Urothelium cell line (cell line): ENCODE measurements at places on chromosomes 7 and 10.

DNA sequence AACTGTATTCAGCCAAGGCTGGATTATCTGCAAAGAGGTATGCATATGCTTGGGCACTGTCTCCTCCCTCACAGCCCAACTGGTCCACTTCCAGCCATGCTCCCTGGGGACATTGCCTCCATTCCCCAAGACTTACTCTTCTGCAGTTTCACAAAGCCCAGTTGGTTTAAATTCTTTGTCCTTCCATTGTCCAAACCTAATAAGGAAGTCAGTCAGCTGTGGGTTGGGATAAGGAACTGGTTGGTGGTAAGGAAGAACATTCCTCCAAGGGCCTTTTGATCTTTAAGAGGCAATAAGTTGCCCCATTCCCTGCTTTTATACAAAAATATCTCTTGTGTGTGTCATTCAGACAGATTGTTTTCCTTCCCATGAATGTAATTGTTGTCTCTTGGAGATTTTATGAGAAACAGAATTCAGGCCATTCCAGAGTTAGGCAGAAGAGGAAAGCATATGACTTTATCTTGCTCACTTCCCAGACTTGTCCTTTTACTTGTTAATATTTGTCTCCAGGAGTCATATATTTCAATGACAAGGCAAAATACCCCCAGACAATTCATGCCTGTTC, 673.7 kb downstream of the SUGCT start:
- peak; percentile 27 for DNase-seq

- DNase-seq: no peak
Measured at GRCh38 chr7:155997431-155998327, 185.4 kb upstream of the SHH start.

DNA sequence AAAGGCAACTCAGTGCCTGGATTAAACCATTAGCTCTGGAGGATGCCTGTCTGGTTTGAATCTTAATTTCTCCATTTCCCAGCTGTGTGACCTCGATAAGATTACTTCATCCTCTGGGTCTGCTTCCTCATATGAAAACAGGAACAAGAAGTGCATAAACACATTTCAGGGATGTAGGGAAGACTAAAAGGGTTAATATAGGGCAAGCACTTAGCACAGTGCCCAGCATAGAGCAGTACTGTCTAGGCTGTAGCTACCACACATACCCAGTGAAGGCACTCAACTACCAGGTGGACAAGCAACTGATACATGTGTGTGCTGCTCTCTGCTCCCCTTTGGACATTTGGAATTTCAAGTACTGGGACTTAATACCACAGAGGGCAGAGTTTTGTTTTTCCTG, 85.4 kb downstream of the KCNMA1 start:
- DNase-seq: no peak

GRCh38 chr7:23491502-23491901, 21.2 kb upstream of the IGF2BP3 start:
- DNase-seq: no peak

DNA sequence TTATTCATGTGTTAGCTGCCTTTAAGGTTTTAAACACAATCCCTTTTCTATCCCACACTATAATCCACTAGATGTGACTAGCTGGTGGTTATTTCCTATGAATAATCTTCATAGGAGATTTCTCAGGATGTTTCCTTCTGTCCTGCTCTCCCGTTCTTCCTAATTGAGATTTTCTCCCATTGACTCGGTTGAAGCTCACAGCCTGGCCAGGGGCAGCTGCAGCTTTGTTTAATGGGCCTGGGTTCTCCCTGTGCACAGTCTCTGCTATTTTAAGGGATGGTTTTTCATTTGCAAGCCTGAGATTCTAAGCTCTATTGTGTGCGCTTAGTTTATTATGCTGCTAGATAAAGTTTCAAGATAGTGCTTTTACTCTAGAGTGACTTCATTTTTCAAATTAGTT, 283.4 kb upstream of the AOAH start:
- no peak for DNase-seq

DNA sequence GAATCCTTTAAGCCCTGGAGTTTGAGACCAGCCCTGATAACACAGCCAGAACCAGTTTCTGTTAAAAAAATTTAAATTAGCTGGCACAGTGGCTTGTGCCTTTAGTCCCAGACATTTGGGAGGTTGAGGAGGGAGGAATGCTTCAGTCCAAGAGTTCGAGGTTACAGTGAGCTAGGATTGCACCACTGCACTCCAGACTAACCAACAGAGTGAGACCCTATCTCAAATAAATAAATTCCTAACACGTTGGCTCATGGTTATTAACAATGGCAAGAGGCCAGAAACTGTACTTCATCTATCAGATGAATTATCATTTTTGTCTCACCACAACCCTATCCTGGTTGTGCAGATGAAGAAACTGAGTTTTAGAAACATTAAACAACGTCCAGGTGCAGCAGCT, 2.1 kb upstream of the PPIA start:
- no peak for DNase-seq

DNA sequence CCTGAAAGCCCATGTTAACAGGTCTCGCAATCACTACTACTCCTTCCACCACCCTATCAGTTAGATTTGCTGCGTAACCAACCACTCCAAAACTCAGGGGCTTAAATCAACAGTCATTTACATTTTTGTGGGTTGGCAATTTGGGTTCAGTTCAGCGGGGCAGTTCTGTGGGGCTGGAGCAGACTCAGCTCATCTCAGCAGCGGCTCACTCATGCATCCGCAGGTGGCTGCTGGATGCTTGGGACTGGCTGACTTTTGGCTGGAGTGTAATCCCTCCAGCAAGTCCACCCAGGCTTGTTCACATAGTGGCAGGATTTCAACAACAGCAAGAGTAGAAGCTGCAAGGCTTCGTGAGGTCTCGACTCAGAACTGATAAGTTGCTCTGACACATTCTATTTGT, 79.2 kb downstream of the NEUROD6 start:
- no peak for DNase-seq

GRCh38 chr10:7955446-7955845, 99.0 kb upstream of the GATA3 start:
- no peak for DNase-seq

DNA sequence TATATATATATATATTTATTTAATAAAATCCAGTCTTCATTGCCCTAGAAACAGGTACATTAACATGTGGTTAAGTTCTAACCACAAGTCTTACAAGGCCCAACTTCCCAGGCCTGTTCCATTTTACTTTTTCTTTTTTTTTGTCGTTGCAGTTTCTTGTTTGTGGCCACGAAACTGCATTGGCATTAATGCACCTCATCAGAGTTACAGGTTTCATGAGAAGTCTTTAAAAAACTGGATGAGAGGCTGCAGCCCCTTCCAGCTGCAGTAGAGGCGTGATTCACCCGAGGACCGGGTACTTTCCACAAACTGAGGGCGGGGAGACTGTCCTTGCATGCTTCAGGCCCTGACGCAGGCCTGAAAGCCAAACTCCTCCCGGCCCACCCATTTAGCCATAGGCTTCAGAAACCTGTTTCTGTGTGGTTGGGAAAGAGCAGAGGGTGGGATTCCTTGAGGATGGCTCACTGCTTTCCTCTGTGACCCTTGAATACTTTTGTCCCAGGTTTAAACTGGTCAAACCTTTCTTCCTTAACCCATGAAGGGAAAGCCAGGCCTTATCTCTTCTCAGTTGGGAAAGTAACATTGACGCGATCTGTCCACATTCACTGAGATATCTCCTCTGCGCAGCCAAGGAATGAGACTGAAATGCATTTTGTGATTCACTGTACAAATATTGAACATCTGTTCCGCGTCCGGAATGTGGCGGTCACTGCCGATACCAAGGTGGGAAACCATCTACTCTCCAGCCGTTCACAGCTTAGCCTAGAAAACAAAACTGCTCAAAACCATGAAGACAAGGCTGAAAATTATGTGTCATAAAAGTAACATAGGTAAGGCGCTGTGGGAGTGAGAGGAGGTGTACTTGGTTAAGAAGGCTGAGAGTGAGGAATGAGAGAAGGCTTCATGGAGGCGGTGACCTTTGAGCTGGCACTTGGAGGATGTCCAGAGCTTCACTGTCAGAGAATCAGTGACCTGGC, 311.7 kb downstream of the GATA3 start:
- peak; percentile 86 for DNase-seq

DNA sequence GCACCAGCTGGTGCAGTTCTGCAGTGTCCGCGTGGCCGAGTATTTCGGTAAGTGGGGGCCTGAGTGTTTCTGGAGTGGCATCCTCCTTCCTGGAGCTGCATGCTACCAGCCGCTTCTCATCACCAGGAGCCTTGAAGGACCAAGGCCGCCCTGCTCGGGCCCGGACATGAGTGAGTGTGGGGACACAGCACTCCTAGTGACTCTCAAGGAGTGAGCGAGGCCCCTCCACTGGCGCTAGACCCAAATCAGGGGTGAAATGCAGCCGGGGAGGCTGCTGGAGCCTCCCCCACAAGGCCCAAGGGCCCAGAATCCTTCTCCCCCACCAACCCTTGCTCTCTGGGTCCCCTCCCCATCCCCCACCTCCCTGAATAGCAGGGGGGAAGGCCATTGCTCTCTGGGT, 48.0 kb downstream of the CAMK2B start:
- no peak for DNase-seq

- DNase-seq: peak; percentile 88
Measured at GRCh38 chr10:13707156-13707881, 120.6 kb downstream of the PRPF18 start.

DNA sequence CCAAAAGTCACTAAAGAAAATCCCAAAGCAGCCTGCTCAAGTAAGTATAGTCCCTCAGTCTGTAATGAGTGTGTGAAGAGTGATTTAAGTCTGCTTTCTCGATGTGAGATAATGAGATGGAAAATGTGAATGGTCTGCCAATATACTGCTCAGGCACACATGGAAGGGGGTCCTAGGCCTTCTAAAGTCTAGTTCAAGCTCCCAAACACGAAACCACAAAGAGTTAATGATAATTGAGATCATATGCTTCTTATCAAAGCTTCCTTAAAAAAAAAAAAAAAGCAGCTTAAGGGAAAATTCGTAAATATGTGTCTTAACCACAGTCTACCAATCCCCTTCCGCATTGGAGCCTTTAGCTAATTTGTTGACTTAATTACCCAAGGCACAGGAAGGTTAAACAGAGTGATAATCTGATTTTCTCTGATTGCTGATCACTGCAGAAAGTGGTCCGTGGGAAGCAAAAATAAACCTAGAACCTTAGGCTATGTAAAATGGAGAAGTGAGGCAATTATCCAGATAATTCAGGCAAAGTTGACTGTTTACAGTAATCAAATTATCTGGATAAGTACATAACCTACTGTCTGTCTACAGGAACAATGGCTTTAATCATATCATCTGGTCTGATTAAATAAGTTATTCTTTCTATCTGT, 172.9 kb downstream of the MBL2 start:
- DNase-seq: no peak

GRCh38 chr10:130869179-130869841, 442.2 kb downstream of the TCERG1L start:
- no peak for DNase-seq

- DNase-seq: no peak
Measured at GRCh38 chr7:126286317-126286716, 966.4 kb downstream of the GRM8 start.

- no peak for DNase-seq
Measured at GRCh38 chr7:98993024-98993897, 114.9 kb downstream of the TRRAP start.

DNA sequence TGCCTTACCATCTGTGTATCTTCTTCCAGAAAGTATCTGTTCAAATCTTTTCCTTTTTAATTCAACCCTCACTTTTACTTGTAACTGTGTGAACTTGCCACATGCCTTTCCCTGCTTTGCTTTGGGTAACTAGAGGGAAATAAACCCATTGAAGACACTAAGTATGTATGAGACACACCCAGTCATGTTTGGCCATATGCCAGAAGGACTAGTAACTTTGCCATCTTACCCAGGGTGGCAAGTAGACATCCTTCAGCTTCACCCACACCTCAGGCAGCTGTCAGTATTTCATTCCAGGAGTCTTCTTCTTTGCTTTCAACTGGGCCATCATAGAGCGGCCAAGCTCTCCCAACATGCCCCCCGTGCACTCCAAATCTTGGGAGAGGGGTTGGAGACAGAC, 323.1 kb downstream of the TNS3 start:
- DNase-seq: no peak

DNA sequence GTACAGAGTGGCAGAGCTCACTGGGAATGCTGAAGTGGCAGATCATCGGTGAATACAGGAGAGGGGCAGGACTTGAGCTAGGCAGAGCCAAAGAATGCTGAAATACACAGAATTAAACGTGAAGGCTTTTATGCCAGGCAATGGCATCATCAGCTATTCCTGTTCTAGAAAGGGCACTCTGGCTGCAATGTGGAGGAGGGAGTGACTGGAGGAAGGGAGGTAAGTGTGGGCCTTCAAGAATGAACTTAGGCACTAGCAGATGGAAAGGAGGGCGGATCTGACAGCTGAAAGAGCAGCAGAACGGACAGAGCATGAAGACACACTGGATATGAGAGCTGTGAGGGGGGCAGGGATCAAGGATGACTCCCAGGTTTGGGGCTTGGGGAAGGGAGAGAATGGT, 12.0 kb upstream of the TM9SF3 start:
- DNase-seq: no peak

DNA sequence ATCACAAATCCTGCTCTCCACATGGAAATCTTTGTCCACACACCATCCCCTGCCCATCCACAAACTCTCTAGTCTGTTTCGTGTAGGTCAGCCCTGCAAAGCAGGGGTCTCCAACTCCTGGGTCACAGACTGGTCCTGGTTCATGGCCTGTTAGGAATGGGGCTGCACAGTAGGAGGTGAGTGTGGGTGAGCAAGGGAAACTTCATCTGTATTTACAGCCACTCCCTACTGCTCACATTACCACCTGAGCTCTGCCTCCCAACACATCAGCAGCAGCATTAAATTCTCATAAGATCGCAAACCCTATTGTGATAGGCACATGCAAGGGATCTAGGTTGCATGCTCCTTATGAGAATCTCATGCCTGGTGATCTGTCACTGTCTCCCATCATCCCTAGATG, 242.1 kb downstream of the FGFR2 start:
- no peak for DNase-seq

DNA sequence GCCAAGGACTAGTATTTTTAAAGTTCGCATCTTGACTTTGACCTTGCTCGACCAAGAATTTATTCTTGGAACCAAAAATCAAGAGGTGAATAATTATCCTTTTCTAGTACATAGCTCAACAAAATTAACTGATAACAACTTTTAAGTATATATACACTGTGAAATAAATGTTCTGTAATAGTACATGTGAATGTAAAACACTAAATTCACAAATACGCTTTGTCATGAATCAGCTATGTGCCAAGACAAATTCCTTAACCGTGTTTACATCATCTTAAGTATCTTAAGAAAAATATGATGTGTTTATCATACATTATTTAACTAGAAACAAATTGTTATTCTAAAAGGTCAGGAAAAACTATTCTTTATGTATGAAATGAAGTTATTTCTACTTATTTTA, 83.3 kb downstream of the CUL2 start:
- no peak for DNase-seq

DNA sequence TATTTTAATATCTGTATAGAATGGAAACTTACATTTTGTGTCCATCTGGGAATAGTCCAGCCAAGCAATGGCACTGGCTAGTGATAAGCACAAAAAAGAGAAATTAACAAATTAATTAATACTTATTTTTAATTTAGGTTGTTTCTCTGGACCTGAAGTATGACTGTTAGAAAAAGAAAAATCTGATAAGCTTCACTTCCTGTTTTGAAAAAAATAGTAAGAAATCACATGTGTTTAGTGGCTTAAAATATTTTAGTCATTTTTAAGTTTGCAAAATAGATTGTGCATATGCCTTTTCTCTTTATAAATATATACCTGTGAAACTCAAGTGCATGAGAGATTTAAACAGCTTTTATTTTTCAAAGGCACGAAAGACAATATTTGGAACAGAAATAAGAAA, 50.1 kb upstream of the CREB5 start:
- no peak for DNase-seq

- DNase-seq: no peak
Measured at GRCh38 chr10:14801723-14802122, 27.0 kb upstream of the FAM107B start.

GRCh38 chr10:95509251-95509650, 51.9 kb downstream of the SORBS1 start:
- DNase-seq: no peak
